Stimulated activated CD8-positive, alpha-beta memory T cell treated with anti-CD3 and anti-CD28 coated beads, Interleukin-7, amount 100 ng/mL, for 1 hour (primary cell): ENCODE measurements at places on chromosomes 16 and 17.

DNA sequence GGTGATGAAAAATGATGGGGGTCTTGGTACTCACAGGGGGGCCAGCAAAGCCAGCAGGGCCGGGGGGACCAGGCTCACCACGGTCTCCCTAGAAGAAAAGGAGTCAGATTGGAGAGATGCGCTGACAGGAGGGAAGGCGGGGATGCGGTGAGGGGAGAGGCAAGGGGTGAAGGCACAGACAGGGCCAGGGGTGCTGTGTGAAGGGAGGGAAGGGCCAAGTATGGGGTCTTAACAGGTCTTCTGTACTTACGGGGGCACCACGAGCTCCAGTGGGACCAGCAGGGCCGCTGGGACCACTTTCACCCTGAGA is 11.2 kb downstream of the COL1A1 start:
- DNase-seq: no peak

DNA sequence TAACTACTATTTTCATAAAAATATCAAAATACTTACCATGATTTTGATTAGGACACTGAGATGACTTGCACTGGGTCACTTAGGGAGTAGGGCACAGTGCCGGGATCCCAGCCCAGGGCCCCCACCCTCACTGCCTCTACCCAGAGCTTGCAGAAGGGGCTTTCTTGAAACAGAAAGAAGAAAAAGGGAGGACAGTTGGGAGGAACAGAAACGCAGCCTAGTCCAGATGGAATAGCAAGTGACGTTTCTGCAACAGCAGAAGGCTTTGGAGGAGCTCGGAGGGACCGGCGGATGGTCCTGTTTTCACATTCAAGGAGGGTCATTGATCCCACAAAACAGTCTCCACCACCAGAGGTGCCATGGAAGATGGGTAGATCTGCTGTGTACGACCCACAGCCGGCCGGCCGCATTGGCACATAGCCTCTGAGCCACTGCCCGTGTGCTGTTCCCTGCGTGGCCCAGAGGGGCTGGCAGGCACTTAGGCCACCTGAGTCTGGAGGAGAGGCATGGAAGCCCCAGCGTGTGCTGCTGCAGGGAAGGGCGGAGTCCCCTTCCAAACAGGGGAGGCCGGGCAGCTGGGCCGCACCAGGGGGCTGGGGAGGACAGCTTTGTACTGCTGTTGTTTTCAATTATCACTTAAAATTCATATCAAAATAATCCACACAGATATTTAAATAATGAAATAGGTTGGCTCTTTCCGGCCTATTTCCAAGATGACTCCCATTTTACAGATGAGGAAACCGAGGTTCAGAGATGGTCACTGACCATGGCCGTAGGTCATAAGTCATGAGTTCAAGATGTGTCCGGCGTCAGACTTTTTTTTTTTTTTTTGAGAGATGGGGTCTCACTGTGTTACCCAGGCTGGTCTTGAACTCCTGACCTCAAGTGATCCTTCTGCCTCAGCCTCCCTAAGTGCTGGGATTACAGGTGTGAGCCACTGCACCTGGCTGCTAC is 22.9 kb upstream of the GSG1L start:
- DNase-seq: no peak

DNA sequence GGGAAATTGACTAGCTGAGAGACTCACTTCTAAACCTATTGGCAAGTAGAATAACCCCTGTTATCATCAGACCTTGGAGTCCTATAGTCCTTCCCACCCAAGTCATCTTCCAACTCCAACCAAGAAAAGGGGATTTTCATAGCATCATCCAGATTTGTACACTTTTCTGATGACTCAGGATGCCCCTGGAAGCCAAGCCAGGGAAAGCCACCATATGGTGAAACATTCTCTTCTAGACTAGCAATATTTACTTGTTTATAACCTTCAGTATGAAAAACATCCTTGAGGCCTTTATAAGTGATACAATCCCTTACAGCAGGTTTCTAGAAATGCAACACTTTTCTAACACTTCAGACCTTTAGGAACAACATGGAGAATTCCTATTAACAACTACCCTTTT is 618.8 kb upstream of the CDH11 start:
- DNase-seq: no peak

DNA sequence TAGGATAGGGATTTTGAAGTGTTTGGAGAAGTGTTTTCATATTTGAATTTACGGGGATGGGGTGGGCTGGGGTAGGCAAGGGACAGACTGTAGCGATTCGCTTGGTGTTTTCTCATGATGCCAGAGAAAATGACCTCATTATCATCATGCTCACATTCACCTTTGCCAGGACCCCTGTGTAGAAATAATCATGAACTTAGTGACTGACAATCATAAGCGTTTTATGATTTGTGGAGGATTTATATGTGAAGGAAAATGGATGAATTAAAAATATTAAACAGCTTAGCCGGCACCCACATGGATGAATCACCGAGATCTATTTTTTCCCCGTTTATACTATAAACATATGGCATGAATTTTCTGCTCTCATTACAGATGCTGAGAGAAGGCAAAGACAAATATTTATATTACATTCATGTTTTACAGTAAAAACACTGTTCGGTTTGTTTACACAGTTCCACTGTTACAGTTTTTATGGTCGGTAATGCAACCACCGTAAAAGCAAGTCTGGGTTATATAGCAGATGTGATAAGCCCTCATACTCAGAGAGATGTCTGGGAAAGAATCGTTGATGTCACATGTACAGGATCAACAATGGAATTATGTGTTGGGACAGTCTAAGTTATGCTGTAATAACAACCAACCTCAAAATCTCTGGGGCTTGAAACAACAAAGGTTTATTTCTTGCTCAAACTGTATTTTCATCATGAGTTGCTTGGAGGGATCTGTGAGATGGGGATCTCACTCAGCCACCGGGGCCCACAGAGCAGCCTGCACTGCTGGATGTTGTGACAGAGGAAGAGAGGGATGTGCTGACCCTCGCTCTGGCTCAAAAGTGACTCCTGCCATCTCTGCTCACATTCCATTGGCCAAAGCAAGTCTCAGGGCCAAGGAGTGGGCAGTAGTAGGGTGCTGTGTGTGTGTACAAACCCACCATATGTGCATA is 85.1 kb downstream of the WWOX start:
- DNase-seq: no peak

- no peak for DNase-seq
Measured at GRCh38 chr17:5501685-5502084, 15.3 kb downstream of the MIS12 start.

GRCh38 chr16:50282010-50282538 is 15.7 kb downstream of the ADCY7 start:
- peak; percentile 31 for DNase-seq

GRCh38 chr16:89837014-89837546 is 8.8 kb downstream of the SPIRE2 start:
- DNase-seq: no peak

DNA sequence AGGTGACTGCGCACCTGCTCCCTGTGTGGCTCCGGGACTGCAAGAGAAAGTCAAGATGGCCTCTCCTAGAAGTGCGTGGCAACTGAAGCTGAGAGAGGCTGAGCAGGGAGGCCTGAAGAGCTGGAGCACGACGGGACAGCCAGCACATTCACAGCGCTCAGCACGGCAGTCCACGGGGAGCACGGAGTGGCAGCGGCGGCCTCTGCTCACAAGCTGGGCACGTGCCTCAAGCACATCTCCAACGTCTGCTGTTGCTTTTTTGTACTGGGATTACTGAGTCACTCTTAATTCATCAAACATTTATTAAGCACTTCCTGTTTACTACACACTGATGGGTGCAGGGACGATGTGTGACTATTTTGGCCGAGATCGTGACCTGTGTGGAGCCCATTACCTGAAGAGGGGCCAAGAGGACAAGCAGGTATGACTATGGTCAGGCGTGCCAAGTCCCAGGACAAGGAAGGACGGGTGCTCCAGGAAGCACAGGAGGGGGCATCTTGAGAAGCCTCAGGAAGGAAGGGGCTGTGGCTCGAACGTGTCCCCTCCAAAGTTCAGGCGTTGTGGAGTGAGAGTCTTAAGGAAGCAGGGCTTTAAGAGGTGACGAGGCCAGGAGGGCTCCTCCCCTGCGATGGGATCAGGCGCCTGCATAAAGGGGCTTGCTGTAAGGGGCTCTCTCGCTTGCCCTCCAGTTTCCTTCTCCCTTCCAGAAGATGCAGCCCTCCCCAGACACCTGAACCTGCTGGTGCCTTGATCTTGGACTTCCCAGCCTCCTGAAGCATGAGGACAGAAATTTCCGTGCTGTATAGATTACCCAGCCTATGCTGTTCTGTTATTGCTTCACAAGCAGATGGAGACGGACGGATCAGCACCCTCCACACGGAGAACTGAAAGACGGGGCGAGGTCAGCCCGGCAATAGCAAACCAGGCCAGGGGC is 105.8 kb downstream of the ADCY9 start:
- DNase-seq: no peak

- no peak for DNase-seq
Measured at GRCh38 chr16:46980926-46981325, 7.5 kb upstream of the DNAJA2 start.

DNA sequence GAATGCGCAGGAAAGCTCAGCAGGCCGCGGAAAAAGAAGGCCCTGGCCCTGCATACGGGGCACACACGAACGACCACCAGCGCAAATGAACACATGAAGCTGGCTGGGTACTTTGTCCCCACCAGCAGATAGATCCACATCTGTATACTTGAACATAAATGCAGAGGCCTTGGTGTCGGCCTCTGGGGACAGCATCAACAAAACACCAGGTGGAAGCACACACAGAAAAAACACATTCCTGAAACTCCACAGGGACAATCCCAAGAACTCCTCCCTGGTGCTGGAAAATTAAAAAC is 606 bp upstream of the ZBTB4 start:
- DNase-seq: no peak

GRCh38 chr16:87635541-87636049 is 33.3 kb downstream of the JPH3 start:
- DNase-seq: peak; percentile 49

DNA sequence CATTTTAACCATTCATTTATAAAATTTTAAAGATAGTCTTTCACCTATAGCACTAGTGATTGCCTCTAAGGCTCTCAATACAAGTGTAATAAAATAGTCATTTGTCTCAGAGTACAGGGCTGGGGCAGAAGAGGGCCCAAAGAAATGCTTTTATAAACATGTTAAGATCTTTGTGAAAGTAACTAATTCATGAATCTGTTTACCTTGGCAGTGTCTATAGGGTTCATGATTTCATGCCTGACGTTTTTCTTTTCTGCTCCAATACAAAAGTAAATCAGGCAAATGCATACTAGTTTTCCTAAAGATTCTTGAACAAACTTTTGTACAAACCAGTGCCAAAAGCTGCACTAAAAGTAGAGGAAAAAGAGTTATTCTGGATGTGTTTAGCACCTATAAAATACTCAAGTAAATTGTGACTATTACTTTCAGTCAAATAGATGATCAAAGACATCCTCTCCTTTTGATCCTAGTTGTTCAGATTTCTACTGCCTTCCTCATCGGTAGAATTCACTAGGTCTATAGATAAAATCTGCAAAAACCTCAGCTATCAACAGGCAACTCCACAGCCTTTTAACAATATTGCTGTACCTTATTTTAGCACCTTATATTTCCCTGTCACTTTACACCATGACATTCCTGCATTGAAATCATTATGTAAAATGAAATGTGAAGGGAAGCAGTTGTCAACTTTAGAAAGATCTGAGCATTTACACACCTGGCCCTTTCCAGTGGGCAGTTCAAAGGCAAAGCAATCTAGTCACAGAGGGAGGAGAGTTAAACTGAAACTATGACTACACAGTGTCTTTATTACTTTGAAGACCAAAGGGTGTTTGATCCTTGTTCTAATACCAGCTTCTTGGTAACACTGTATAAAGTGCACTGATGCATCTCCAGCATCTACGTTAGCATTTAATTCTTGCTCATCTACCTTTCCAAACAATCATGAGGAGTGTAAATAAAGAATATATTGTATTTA is 100.0 kb upstream of the MED13 start:
- no peak for DNase-seq

DNA sequence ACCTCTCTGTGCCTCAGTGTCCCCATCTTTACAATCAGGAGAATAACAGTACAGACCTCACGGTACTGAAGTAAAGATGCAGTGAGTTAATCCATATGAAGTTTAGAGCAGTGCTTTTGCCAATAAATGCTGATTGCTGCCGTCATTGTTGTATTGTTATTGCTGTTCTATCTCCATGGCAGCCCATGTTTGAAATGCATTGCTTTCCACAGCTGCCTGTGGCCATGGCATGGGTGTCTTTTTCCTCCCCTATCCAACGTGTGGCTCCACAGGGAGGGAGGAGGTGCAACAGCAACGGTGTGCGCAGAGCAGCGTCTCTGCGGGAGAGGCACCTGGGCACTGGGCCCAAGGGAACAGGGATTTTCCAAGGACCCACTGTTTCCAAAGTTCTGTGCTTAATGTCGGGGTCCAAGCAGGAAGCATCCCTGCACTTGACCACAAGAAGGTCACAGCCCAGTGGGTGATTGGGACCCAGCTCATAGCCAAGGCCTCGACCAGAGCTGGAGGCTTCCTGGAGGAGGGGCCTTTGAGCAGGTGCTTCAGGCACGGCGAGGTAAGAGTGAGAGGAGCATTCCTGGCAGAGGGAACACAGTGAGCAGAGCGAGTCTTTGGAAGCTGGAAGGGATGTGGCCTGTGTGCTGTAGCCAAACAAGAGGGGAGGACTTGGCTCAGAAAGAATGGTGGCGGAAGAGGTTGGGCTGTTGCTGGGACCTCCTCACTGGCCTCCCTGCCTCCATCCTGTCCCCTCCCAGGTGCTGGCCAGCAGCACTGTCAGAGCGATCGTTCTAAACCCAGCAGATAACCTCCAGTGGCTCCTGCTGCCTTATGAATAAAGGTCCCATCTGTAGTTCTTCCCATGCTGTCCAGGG is 3.9 kb downstream of the RAI1 start:
- DNase-seq: no peak

DNA sequence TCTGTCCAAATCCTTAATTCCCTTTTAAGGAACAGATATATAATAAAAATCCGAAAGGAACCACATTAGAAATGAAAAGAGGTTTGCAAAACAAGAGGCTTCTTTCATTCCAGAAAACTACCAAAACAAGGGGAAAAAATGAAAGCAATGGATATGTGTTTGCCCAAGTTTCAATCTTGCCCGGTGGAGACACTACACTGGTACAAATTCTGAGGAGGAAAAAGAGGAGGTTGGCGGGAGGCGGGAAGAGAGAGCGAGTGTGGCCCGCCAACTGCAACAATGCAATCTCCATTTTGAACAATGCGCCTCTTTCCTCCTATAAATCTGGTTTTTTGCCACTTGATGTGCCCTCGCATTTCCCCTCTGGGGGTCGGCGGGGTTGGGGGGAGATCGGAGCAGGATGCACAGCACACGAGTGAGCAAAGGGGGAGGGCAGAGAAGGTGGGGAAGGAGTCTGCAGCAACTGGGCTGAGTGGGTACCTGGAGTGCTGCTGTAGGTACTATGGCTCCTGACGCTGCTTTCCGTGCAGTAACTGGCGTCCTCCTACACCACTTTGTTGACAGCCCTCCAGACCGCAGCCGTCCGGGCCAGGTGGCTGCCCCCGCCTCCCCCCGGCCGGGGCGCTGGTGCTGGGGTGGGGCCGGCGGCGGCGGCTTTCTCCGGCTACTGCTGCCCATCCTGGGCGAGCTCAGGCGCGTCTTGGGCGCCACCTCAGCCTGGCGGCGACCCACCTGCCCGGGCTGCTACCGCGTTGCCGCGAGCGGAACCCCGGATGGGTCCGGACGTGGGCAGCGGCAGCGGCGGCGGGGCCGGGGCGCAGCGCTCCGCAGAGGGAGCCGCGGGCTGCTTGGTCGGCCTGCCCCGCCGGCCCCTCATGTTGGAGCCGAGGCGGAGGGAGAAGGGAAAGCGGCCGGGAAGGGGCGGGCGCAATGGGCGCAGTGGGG is 93.8 kb upstream of the PLEKHM1 start:
- peak; percentile 39 for DNase-seq

- DNase-seq: no peak
Measured at GRCh38 chr16:79994418-79994817, 393.9 kb upstream of the MAF start.
